Pancreas (tissue), 10 donors: ENCODE measurements at places on chromosomes 13 and 19.

DNA sequence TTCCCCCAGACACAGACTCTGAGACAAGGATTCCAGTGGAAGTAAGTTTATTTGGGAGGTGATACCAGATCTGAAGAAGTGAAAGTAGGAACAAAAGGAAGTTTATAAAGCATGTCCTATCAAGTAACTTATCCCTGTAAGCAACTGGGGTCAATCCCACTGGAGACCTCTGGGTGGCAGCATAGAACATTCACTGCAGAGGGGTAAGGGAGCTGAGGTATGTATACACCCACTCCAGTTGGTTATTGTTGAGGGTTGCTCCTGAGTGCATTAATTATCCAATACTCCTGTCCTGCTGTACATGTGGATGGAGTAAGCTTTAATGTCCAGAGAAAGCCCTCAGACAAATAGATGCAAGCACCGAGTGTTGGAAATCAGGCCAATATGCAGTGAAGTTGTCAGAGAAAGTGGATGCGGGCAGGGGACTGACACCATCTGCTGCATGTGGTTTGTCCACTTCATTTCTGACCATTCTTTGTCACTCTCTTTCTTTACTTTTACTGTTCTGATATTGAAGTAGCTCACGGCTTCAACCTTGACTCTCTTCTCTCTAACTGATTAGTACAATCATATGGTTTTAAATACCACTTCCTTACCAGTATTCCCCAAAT lies 46.7 kb downstream of the NOTCH3 start:
- no peak for DNase-seq

GRCh38 chr13:101757446-101758039 lies 305.1 kb downstream of the ITGBL1 start:
- no peak for DNase-seq

- no peak for DNase-seq
Measured at GRCh38 chr19:13621413-13621812, 115.1 kb upstream of the CACNA1A start.

- DNase-seq = no peak
Measured at GRCh38 chr13:97851269-97851668, 102.2 kb upstream of the IPO5 start.

DNA sequence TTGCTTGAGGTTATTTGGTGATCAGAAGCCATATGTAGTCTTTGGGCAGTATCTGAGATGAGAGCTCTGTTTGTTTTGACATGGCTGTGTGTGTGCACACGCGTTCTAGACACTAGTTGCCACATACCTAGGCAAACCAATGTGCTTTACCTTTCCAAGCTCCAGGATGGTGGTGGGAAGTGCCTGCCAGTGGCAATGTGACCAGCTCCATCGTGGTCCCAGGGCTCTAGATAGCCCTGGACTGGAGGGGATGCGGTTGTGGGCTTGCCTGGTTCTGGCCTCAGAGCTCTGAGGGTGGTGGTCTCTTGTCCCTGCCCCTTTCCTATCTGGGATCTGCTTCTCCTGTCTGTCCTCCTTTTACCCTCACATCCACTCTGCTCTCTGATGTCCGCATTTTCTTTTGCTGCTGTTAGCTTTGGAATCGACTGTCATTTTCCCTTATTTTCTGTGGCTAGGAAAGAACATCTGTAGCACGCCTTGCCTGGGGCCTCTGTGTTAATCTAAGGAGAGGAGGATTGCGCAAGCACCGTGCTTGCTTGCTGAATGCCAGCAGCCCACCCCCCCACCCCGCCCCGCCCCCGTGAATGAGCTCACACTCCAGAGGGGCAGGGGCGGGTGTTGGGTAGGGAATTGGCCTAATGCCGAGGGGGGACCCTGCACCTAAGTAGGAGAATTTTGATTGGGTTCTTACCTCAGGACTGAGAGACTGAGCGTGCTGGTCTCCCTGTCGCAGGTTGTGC lies 89.5 kb downstream of the ARHGEF7 start:
- DNase-seq = peak; percentile 24

DNA sequence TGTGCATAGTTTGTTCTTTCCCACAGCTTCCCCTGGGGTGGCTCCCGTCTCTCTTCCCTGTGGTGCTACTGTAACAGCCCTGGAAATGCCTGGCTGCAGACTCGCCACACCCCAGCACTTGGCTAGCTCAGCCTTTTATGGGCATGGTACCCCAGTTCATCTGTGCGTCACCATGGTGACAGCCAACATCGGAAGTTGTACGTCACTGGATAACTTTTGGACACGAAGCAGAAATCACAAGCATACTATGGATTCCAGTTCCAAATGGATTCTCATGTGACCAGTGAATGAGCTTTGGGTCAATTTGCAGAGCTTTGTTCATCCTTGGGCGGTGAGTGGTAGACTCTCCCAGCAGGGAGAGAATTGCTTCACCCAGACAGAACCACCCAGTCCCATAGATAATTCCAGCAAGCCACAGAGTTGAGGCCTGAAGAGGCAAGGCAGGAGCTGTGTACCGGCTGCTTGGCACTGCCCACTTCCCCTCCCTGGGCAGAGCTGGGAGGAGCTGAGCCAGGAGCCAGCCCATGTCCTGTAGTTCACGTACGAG lies 54.4 kb downstream of the COL4A2 start:
- no peak for DNase-seq

DNA sequence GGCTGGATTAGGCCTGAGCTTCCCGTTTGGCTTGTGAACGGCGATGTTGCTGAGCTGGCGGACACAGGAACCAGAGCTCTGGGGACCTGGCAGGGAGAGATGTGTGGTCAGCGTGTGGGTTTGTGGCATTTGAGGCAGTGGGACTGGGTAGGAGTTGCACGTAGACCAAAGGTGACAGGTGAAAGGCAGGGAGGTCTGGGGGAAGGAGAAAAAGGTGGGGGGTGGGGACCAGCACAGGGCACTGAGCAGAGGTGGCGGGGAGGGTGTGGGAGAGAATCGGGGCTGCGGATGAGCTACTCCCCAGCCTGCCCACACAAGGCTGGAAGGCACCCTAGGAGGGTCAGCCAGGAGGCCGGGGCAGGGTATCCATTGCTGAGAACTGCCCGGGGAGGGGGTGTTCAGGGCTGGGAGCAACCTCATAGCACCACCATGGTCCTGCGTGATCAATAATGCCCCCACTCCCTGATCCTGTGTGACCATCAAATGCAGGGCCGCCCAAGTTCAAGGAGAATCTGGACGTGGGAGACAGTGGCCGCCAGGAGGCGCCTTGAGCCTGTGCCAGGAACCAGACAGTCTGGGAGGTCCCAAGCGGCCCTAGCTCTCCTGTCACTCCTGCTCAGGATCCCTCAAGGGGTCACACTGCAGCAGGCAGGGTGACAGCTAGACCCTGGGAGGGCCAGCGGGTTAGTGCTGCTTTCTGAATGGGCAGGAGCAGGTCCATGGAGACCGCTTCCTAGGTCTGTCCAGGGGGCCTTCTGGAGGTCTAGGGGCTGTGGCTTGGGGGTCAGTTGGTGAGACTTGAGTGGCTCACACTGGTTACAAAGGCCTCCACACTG lies 12.8 kb upstream of the SELENOW start:
- peak; percentile 65 for DNase-seq

- no peak for DNase-seq
Measured at GRCh38 chr13:20702915-20703779, at the start of gene IL17D. TSS of gene IL17D (plus strand) at chr13:20703699. CDS start at chr13:20704002, 303 bp downstream.
